Kidney (tissue), 22 donors: ENCODE measurements at places on chromosomes 7 and 10. TPM values are rescaled to one million over a fixed set of nuclear protein-coding genes. Genes with fewer than 3 reads are reported as not detected.

The FRAT2 gene
- total RNA-seq = 16.8 TPM

The SPDYE1 gene
- total RNA-seq = not detected

The STEAP1B gene
- total RNA-seq = 0.79 TPM

The SMKR1 gene
- 0.63 TPM for total RNA-seq

GRCh38 chr7:2517026-2517425 is 2.5 kb upstream of the LFNG start:
- H3K4me3 ChIP-seq = no peak overlapping the region
- no peak overlapping the region for H3K27ac ChIP-seq
- H3K27me3 ChIP-seq = no peaks in the 10 kb centered on the region
- H3K36me3 ChIP-seq = no peaks in the 10 kb centered on the region
- no peak for DNase-seq

GRCh38 chr10:96532523-96532922 is 18.8 kb upstream of the TLL2 start:
- H3K4me1 ChIP-seq = no peaks in the 10 kb centered on the region
- H3K4me3 ChIP-seq = no peak overlapping the region
- no peak overlapping the region for H3K27ac ChIP-seq

- no peak overlapping the region for H3K4me3 ChIP-seq
- H3K27ac ChIP-seq = no peak overlapping the region
- peaks cover 5% of the 10 kb centered on the region for H3K4me1 ChIP-seq
- no peak for DNase-seq
Observed at GRCh38 chr7:156519070-156519469, 121.5 kb upstream of the RNF32 start.

- no peaks in the 10 kb centered on the region for H3K36me3 ChIP-seq
- no peak for DNase-seq
- H3K27ac ChIP-seq = no peak overlapping the region
- H3K27me3 ChIP-seq = no peaks in the 10 kb centered on the region
Observed at GRCh38 chr10:46317889-46318288, 31.1 kb downstream of the ANTXRL start.

DNA sequence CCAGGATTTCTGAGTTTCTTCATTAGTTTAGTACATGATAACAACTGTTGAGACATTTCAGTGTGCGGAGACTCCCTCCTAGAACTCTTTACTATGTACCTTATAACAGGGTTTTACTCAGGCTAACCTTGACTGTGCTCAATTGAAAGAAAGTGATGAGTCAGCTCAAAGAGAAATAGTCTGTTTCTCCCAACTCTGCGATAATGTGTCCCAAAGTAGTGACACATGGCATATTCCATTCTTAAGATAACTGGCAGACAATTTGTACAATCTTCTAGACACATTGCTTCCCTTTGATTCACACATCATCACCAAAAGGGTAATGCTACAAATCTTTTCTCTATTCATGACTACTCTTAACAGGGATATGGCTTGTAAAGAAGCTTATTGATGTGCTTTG is 645.2 kb downstream of the AUTS2 start:
- no peaks in the 10 kb centered on the region for H3K4me1 ChIP-seq
- DNase-seq = no peak
- no peaks in the 10 kb centered on the region for H3K27me3 ChIP-seq
- no peak overlapping the region for H3K27ac ChIP-seq
- H3K4me3 ChIP-seq = no peak overlapping the region

- H3K4me1 ChIP-seq = no peaks in the 10 kb centered on the region
- peak; percentile 81 for DNase-seq
- no peak overlapping the region for H3K27ac ChIP-seq
- H3K36me3 ChIP-seq = no peaks in the 10 kb centered on the region
Observed at GRCh38 chr10:103854686-103855391, 537 bp downstream of the SH3PXD2A start.

DNA sequence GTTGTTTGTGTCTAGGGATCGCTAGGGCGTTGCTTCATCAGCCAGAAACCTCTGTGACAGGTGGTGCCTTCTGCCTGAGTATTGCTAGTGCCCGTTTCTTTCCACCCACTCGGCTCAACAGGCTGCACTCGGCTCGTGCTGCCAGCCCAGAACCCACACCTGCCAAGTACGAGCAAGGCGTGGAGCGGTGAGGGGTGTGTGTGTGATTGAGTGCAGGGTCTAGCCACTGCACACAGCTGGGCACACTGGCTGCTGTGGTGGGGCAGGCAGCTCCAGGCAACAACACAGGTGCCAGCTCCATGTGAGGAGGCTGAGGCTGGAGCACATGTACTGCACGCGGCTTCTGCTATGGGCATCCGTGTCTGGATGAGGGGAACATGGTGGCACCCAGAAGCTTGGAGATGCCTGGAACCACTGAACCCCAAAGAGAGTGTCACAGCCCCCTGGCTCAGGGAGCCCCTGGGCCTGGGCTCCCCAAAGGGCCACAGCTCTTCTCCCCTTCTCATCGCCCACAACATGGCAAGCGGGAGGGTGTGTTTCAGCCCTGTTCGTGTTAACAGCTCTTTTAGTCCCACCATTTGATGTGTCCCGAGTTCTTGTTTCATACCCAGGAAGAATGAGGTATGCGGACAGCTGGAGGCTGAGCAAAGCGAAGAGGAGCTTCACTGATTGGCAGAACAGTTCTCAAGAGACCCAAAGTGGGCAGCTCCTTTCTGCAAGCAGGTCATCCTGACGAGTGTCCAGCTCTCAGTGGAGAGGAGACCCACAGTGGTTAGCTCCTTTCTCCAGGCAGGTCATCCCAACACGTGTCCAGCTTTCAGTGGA is 78.1 kb downstream of the HDAC9 start:
- H3K27me3 ChIP-seq = no peaks in the 10 kb centered on the region
- no peak overlapping the region for H3K27ac ChIP-seq
- H3K36me3 ChIP-seq = no peaks in the 10 kb centered on the region
- peak; percentile 66 for DNase-seq
- no peak overlapping the region for H3K4me3 ChIP-seq
